ENCODE measurements at places on chromosomes 1 and 21. TPM values are rescaled to one million over a fixed set of nuclear protein-coding genes. Genes with fewer than 3 reads are reported as not detected.

DNA sequence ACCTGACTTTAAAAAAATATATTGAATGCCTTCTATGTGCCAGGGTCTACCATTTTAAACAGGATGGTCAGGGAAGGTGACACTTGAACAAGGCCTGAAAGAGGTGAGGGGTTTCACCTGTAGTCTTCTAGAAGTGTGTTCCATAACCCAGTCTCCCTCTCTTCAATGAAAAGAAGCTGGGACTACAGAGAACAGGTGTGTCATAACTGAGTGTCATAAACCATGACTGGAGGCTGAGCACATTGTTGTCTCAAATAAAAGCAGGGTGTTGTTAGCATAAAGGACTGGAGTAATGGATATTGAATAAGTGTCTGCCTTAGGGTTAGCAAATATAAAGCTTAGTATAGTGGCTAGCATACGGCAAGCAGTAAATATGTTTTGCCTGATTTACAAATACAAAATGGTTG lies 65.4 kb downstream of the SYDE2 start:
- no peak for DNase-seq

- DNase-seq, result no peak
Measured at GRCh38 chr1:215584389-215584788, 17.3 kb downstream of the KCTD3 start.

DNA sequence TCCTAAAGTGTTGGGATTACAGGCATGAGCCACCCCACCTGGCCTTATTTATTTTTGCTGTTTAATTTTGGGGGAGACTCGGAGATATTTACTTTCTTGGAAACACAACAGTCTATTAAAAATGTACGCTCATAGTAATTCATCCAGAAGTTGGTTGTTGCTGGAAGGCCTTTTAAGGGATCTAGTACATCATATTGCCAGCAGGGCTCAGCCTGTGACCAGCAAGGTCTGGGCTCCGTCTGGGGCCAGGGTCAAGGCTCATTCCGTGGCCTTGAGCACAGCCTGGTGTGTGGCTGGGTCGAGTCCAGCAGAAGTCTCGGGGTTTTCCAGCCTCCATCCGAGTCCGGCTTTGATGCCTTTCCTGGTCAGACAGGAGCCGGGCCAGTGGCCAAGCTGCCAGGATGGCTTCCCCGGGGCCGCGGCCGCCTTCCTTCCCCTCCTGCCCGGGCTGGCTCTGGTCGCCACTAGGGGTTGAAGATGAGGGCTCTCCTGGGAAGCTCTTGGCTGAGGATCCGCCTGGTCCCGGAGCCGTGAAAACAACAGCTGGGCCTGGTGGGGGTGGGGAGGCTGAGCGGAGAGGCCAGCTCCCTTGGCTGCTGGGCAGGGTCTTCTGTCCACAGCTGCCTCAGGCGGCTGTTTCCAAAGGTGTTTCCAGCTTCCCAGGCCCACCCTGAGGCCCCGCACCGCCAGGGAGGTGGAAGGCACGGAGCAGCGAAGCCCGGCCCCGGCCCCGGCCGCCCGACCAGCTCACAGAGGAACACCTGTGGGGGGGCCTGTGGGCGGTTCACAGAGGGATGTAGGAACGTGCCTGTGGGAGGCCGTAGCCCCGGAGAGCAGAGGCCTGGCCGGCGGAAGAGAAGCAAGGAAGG lies 5.1 kb upstream of the VWA1 start:
- DNase-seq, result no peak

DNA sequence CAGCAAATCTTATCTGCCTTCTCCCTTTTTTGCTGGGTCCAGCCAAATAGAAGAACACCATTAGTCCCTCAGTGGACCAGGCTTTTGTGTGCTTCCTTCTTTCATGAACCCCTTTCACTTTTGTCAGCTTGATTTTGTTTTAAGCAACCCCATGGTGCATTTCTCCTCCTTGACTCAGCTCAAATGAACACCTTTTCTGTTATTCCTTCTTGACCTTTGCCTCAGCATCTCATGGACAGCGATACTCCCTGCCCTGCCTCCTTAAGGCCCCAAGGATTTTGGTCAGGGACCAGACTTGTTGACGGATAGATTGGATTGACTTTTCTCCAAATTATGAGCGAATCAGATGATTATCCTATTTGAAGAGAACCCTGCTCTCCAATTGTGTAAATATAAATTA lies 356.6 kb upstream of the USP24 start:
- DNase-seq, result no peak

DNA sequence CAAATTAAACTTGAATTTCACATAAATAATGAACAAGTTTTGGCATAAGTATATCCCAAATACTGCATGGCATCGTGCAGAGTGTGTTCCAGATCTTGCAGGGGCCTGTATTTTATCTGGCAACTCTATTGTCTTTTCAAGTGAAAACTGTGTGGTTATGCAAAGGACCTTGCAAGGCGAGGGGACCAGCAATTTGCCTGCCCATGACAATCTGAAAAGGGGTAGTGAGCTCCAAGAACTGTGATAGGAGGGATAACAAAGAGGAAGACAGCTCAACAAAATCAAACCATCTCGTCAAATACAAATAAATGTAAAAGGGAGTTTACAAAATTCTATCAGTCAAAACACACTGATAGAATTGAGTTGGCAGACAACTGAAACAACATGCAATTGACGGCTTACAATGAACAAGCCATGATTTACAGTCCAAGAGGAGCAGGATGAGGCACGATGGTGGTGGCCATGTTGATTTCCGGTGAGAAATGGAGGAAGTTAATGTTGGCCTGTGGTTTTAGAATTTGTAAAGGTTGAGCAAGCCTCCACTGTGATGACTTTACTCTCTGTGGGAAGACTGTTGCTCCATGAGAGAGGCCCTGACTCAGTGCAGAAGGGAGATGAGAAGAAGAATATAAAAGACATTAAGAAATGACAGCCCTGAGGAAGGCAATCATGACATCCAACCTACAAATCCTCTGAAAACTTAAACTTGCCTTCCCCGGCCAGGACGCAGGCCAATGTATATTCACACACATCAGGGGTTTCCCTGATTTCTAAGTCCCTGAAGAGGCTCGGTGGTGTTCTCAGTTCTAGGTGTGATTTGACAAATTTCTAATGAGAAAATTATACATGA lies 132.2 kb downstream of the ADSS2 start:
- no peak for DNase-seq

GRCh38 chr1:38243106-38243505 lies 196.5 kb upstream of the POU3F1 start:
- no peak for DNase-seq

- DNase-seq, result no peak
Measured at GRCh38 chr1:62263006-62263813, 56.0 kb downstream of the KANK4 start.

GRCh38 chr1:45512641-45513054 lies 9.0 kb downstream of the PRDX1 start:
- no peak for DNase-seq

DNA sequence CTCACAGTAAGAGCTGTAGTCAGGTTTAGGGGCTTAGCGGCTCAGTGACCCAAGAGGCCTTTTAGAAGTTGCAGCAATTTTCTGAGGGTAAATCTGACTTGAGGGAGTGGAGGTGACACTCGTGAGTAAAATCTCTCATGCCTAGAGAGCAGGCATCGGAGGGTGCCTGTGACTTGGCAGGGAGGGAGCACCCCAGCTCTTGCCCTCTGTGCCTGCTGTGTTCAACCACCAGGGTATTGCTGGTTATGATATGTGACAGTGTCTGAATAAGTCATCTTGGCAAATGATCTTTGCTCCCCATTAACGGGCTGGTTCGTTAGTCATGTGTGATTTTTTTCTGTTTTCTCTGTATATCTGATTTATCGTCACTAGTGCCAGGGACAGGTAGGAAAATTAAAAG lies 5.9 kb downstream of the MAN1C1 start:
- DNase-seq, result no peak

- no peak for DNase-seq
Measured at GRCh38 chr1:174965362-174966007, 34.3 kb upstream of the CACYBP start.

- no peak for DNase-seq
Measured at GRCh38 chr1:245397771-245398170, 243.0 kb downstream of the KIF26B start.

- no peak for DNase-seq
Measured at GRCh38 chr1:207059881-207060280, 6.8 kb downstream of the PFKFB2 start.

DNA sequence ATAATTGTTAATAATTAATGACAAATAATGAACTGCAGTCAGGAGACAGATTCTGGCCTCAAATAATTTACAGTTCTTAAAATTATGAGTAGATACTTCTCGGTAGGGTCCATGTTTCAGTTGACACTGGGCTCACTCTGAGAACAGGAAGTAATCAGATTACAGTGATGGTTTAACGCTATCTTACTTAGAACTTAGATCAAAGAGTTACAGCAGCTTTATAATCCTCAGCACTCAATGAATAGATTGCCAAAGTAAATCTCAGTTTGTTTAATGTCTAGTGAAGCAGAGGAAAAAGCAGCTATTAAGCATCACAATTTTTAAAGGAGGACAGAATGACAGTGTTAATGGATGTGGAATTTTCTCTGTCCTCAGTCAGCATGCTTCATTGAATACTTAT lies 79.6 kb downstream of the PDE4B start:
- no peak for DNase-seq

DNA sequence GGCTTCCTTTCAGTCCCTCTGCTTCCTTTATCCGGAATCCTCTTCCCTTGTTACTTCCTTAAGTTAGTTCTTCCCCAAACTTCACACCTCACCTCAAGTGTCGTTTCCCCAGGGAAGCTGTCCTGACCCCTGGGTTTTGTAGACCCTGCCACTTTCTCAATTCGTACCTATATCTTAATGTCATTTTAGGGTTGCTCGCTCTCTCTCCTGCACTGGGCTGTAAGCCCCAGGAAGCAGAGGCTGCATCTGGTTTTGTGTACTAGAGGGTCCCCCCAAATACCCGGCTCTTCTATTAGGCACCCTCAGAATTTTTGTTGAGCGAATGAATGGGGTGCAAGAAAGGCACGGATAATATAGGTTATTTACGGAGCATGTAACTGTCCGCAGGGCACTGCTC lies 603 bp upstream of the OPRD1 start:
- DNase-seq, result no peak

DNA sequence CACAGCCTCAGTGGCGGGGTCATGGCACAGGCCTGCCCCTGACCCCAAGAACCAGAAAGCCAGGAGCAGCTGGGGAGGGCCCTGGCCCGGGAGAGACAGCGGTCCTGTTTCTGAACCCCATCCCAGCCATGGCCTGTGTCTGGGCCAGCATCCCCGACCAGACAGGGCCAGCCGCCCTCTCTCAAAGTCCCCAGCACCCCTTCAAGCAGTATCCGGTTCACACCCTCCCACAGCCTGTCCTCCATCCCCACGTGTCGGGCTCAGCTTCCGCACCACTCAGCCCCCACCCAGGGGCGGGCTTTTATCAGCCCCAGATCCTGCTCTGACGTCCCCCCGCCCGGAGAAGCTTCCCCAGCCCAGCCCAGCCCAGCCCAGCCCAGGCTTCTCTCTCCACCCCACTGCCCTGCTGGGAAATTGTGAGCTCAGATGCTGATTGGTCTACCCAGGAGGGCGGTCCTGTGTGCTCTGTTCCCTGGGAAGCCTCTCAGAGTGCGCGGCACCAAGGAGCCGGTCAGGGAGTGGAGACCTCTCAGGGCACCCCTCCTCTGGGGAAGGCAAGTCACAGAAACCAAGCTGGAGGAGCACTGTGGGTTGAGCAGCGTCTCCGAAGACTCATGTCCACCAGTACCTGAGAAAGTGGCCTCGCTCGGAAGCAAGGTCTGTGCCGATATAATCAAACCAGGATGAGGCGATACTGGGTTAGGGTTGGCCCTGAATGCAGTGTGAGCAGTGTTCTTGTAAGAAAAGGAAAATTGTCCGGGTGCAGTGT lies 4.7 kb upstream of the FAAP20 start:
- no peak for DNase-seq

- DNase-seq, result no peak
Measured at GRCh38 chr1:82299056-82299455, 498.3 kb downstream of the ADGRL2 start.

DNA sequence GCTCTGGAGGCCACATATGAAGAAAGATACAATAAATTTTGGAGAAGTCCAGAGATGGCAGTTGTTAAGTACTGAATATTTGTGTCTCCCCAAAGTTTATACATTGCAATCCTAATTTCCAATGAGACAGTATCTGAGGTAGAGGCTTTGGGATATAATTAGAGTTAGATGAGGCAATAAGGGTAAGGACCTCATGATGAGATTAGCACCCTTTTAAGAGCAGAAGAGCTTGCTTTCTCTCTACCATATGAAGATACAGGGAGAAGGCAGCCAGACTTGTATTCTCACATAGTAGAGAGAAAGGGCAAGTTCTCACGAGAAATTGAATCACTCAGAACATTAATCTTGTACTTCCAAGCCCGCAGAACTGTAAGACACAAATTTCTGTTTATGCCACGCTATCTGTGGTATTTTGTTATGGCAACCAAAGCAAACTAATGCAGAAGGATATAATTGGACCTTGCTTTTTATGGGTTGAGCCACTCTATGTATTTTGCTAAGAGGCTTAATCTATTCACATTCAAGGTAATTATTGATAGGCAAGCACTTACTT lies 430.1 kb downstream of the KCNT2 start:
- no peak for DNase-seq

- DNase-seq, result no peak
Measured at GRCh38 chr1:69738458-69739250, 170.9 kb downstream of the LRRC7 start.

- no peak for DNase-seq
Measured at GRCh38 chr21:46350981-46351380, 27.0 kb downstream of the PCNT start.

- DNase-seq, result no peak
Measured at GRCh38 chr1:65541161-65541560, 120.7 kb downstream of the LEPR start.

DNA sequence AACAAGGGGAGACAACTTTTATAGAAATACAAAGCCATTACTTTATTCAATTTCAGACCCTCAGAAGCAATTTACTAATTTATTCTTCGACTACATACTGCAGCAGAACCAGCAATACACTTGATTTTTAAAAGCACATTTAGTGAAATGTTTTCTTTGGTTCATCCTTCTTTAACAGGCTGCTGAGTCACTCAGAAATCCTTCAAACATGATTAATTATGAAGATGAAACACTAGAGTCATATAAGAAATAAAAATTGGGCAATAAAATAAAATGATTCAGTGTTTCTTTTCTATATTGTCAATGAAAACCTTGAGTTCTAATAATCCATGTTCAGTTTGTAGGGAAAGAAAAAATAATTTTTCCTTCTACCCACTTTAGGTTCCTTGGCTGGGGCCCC lies 47.0 kb downstream of the CHML start:
- no peak for DNase-seq

FLG2 gene
- 0.15 TPM for polyA plus RNA-seq

IL20 gene
- polyA plus RNA-seq, result 4.7 TPM

SAMSN1 gene
- polyA plus RNA-seq, result not detected

LCE2C gene
- 0.41 TPM for polyA plus RNA-seq

EVA1C gene
- 10.8 TPM for polyA plus RNA-seq

VCAM1 gene
- polyA plus RNA-seq, result not detected

DENND2D gene
- polyA plus RNA-seq, result 7.8 TPM

POLR3C gene
- 33.9 TPM for polyA plus RNA-seq

SZT2 gene
- polyA plus RNA-seq, result 6.7 TPM

CR1 gene
- 0.12 TPM for polyA plus RNA-seq

ERICH3 gene
- polyA plus RNA-seq, result not detected

PKLR gene
- 0.04 TPM for polyA plus RNA-seq

IER5 gene
- 22.5 TPM for polyA plus RNA-seq
